ENCODE measurements at places on chromosomes 4 and X.

- no peak for DNase-seq
These were observed 65.2 kb downstream of the TRIM2 start for GRCh38 chr4:153269218-153269990.

DNA sequence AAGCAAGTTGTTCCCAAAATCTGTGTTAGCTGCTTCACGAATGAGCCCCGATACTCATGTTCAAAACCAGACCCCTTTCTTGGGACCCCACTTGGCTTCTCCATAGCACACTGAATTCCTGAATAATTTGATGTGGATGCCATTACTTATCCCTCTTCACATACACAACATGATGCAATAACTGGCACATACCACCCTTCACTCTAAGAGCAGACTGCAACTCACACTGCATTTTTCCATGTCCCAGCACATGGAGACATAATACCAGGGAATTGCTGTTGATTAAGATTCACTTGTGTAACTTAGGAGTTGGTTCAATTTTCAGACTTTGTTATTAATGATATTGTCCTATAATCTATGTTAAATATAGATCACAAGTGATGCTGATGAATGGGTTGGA is 213.4 kb downstream of the MAML3 start:
- no peak for DNase-seq

GRCh38 chrX:38363046-38363445 is 10.6 kb downstream of the OTC start:
- DNase-seq: no peak

DNA sequence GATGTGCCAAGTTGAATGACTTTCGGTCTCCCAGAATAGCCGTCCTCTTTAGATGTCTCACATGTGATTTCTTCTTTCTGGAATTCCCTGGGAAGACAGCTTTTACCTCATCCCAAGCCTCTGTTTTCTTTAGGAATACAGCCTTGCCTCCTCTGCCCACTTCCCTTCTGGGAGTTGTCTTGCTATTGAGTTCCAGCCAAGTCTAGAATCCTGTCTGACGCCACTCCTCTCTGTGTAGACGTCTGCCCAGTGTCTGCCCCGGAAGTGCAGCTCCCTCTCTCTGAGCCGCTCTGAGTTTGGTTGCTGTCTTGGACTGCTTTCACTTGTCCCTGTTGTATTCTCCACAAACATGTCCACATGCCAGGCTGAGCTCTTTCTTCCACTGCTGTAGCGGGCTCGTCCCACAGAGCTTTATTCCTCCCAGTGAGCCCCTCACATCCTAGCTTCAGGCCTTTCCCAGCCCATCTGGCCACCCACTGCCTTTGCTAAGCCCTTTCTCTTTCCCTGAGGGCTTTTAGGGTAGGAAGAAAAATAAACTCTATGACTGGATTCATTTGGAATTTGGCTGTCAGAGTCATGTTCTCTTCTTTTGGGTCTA is 9.0 kb upstream of the IGFBP7 start:
- DNase-seq: no peak

GRCh38 chr4:39446483-39446841 is 12.3 kb downstream of the RPL9 start:
- no peak for DNase-seq

DNA sequence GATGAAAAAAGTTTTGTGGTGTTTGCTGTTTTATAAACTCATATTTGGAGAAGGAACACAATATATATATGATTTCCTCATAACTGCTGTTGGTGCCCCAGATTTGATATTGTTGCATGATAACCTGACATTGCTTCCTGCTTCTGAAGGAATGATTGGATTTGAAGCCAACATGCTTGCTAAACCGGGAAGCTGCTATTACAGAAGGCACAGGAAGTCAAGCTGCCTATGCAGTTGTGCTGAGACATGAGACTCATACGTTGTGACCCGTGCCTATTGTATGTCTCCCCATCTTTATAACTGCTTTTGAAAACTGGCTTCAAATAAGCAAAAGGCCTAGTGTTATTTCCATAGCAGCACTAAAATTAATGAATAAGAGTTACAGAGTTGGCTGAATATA is 32.9 kb downstream of the GAB1 start:
- DNase-seq: no peak

- no peak for DNase-seq
These were observed 136.8 kb upstream of the PDLIM3 start for GRCh38 chr4:185672151-185672550.

DNA sequence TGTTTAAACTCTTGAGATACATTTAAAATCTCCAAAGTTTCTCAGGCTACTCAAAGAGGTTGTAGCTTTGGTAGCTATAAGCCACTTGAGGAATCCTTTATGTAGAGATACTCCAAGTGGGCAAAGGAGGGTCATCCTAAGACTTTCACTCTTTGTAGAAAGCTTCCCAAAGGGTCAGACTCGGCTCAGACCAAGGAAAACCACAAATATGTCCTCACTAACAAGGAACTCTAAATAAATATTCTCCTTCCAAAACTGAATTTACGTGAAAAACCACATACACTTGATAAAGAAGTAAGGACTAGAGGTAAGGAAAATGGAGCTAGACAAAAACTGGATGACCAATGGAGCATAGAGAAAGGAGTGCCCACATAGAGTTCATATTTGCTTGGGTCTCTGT is 41.7 kb upstream of the DDX60 start:
- DNase-seq: no peak

DNA sequence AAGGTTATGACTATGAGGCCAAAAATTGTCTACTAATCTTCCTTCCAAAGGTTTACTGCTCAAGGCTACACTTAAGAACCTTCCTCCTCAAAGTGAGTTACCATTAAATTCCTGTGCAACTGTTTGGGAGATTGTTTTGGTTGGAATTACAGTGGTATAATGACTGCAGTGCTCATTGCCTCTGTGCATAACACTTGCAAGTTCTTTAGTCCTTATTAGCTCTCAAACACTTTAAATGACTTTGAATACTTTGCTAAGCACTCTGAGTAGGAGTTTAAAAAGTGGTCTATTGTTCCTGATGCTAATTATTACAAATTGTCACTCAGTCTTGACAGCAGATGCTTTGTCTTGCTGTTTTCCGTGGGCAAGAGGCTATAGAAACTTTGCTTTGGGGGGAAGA is 422.8 kb upstream of the PABPC4L start:
- no peak for DNase-seq

GRCh38 chrX:41837270-41837944 is 85.9 kb downstream of the CASK start:
- DNase-seq: no peak

DNA sequence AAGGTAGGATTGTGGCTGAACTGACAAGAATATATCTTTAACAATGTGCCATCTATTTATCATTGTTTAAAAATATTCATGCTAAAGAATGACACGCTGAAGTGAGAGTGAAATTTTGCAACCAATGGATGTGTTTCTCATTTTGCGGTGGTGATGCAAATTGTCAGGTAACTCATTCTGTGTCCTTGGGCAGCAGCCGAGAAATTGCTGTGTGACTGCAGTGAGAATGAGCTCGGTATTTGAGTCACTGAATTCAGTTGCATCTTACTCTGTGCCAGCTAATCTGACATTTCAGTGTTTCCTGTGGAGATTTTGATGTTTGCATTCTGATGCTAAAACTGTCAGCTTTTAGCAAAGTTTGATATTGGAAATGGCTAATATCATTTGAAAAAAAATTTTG is 28.1 kb downstream of the MCUB start:
- DNase-seq: peak; percentile 49

GRCh38 chr4:10353110-10353509 is 104.1 kb downstream of the ZNF518B start:
- DNase-seq: no peak

GRCh38 chrX:33041141-33041540 is 170.2 kb downstream of the DMD start:
- no peak for DNase-seq

DNA sequence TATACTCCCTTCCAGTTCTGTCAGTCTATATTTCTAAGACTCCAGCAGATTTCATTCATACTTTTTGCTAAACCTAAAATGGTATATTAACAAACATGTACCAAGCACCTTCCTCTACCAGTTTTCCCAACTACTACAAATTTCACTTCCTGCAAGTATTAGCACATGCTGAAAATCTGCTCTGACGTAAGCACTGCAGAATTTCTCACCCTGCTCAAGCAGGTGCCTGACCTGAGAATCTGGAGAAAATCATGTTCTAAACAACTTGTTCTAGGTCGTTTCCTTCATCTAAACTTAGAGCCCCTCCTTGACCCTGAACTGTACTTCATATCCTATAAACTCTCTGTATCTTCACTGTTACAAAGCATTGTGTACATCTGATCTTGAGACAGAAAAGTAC is 380.7 kb upstream of the NOCT start:
- DNase-seq: no peak

DNA sequence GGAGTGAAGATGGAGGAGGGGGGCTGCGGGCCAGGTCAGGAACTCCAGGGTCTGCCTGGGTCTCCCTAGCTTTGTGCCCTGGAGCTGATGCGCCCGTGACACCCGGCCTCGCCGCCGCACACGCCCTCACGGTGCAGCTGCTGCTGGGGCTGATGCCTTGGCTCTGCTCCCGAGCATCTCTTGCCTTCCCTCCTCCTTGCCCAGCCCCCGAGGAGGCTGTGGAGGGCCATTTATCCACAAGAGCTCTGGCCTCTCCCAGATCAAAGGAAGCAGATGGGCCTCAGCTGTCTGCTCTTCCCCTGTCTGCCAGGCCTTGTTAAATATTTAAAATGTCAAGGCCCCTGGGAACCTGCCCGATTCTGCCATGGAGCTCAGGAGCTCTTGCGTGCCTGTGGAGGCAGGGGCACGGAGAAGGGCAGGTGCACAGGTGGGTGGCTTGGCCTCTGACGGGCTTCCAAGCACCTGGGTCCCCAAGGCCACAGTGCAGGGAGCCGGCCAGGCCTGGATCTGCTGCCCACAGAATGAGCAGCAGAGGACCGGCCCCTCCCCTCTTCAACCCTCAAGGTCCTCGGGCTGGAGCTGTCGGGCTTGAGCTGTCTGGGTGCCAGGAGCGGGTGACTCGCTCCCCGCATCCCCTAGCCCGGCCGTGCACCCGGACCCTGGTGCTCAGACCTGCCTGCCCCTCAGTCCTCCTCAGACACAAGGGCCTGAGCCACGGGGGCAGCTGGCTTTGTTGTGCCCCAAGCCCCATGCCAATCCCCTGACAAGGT is 20.3 kb downstream of the ATP2B3 start:
- no peak for DNase-seq

DNA sequence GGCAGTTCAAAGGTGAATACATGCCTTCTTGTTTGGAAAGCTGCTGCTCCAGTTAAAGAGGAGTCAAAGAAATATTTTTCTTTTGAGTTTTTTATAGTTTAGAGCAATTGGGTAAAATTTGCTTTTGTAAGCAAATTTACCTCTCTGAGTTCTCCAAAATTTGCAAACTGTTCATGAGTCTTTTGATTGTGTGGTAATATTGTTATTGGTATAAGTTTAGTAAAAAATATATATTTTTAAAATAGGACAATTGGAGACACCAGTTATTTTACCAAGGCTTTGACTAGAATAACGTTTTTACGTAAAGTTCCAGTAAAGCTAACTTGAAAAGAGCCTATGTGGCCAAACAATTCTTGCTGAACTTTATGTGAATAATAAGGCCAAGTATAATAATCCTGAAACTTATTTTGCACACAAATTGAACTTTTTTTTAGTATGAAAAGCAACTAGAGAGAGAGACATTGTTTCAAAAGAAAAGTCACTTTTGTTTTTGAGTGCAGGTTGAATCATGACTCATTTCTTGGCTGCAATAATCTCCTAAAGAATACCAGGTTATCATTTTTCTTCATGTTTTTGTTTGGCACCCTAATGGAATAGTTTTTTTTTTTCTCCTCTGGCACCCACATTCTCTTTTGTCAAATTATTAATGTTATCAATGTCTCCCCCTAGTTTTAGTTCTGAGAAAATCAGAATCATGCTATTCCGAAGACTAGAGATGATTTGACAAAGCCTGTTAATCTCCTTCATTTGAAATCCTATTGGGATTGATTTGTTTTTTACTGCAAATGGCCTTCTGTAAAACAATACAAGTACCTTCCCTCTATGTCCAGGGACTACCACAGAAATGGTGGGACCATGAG is 57.1 kb downstream of the UGT2B10 start:
- DNase-seq: no peak

- DNase-seq: no peak
These were observed 678 bp downstream of the BMP3 start for GRCh38 chr4:81030981-81031791.

DNA sequence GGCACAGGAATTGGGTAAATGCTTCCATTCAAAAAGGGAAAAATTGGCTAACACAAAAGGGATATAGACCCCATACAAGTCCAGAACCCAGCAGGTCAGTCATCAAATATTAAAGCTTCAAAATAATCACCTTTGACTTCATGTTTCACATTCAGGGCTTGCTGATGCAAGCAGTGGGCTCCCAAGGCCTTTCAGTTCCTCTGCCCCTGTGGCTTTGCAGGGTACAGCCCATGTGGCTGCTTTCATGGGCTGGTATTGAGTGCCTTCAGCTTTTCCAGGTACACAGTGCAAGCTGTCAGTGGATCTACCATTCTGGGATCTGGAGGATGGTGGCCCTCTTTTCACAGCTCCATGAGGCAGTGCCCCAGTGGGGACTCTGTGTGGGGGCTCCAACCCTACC is 253.0 kb downstream of the TECRL start:
- DNase-seq: no peak

Measured in GM10248 (cell line).